ENCODE measurements at places on chromosomes 3 and 15.

DNA sequence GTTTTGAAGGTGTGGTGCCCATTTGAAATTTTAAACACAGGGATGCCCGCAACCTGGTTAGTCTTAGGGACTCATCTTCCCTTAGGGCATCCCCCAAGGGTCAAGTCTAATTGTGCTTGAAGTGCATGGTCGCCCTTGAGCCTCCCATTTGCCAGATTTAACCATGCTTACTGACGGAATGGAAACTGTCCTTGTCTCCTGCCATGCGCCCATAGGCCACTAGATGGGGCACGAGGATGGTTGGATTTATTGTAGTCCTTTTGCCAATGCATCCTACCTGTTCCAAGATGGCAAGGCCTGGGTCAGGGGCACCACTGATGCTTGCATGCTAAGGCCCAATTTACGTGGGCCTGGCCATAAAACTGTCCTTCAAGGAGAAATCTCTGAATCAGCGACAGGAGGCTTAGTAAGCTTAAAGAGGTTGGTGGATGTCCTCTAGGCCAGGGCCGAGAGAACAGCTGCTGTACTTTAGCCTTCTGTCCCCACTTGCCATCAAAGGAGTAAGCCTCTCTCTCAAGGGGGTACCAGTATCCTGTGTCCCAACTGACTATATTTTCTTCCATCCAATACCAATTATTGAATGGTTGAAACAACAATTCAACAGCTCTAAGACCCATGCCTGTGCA, 355.4 kb downstream of the OTOL1 start:
- peak; percentile 66 for DNase-seq

DNA sequence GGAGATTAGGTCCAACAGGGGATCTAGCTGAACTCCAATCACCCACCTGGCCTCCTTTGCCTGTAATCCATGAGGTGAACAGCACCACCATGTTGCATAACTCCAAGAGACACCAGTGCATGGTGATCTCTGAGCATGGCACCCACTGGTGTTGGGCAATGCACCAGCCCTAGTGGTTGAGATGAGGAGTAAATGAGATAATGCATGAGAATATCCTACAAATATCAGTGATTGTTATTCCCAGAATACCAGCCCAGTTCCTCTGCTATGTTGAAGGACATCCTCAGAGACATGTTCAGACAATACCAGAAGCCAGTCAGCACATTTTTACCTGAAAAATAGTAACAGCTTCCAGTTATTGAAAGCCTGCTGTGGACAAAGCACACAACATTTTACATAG, 14.7 kb downstream of the GALNT15 start:
- no peak for DNase-seq

DNA sequence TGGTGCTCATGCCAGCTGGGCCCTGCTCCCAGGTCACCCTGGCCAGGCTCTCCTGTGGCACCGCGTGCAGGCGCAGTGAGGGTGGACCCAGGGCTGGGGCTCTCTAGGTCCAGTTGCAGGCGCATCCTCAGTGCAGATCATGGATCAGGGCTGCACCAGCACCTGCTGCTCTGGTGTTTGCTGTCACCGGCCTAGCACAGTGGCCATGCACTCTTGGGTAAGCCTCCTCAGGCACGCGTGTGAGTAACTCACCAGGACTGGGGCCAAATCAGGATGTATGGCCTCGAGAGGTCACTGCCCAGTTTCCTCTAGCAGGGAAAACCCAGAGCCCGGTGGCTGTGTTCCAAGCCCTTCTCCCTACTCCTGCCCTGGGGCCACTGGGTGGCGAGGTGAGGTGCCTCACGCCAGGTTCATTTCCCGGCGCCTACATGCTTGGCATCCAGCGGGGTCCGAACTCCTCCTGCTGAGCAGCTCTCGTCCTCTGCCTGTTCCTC, 45.5 kb upstream of the SLC41A3 start:
- DNase-seq = peak; percentile 72

DNA sequence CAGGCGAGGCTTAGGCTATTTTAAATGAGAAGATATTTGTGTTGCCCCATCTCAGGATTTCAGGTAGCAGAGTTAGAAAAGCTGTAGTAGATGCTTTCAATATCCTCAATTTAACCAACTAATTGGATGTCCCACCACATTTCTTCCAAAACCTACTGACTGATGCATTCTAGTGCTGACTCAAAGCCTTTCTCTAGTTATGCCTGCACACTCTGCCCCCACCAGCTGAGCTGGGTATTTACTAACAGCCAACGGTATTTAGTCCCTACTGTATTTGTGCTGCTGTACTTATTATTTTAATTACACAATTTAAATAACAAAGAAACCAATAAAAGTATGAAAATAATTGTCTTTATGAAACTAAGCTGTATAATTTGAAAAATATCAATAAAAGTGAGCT, 139.5 kb downstream of the OSBPL10 start:
- DNase-seq = no peak

- DNase-seq = peak; percentile 0
Measured at GRCh38 chr3:98240131-98240530, 23.9 kb upstream of the OR5H6 start.

- DNase-seq = no peak
Measured at GRCh38 chr3:188841906-188842305, 329.9 kb upstream of the TPRG1 start.

- DNase-seq = no peak
Measured at GRCh38 chr3:89312141-89312540, 204.7 kb downstream of the EPHA3 start.

- DNase-seq = no peak
Measured at GRCh38 chr3:150666167-150666566, 37.6 kb downstream of the ERICH6 start.

- DNase-seq = no peak
Measured at GRCh38 chr3:188442430-188442829, 288.5 kb downstream of the LPP start.

DNA sequence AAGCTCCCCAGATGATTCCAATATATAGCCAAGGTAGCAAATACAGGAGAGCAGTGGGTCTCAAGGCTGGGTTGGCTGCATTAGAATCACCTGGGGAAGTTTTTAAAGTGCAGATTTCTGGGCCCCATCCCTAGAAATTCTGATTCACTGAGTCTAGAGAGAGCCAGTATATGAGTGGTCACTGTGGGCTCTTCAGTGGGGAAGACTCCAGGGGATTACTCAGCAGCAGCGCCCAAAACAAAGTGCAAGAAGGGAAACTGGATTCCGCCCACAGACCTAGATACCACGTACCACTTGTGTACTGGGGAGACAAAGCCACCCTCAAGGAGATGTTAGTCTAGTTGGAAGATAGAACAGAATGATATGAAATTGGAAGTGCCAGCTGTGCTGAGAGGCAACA, 40.0 kb downstream of the NME9 start:
- DNase-seq = no peak

- no peak for DNase-seq
Measured at GRCh38 chr3:134622806-134623365, 27.9 kb downstream of the KY start.

Data from ELR (cell line).